ENCODE measurements at places on chromosomes 13 and 19. TPM values are rescaled to one million over a fixed set of nuclear protein-coding genes. Genes with fewer than 3 reads are reported as not detected.

Gene ZNF726
- 1.6 TPM for polyA plus RNA-seq

GRCh38 chr19:29773141-29773540 lies 38.6 kb upstream of the CCNE1 start:
- no peak overlapping the region for H3K4me3 ChIP-seq
- no peak overlapping the region for H3K27ac ChIP-seq
- H3K36me3 ChIP-seq = no peaks in the 10 kb centered on the region
- no peaks in the 10 kb centered on the region for H3K4me1 ChIP-seq

DNA sequence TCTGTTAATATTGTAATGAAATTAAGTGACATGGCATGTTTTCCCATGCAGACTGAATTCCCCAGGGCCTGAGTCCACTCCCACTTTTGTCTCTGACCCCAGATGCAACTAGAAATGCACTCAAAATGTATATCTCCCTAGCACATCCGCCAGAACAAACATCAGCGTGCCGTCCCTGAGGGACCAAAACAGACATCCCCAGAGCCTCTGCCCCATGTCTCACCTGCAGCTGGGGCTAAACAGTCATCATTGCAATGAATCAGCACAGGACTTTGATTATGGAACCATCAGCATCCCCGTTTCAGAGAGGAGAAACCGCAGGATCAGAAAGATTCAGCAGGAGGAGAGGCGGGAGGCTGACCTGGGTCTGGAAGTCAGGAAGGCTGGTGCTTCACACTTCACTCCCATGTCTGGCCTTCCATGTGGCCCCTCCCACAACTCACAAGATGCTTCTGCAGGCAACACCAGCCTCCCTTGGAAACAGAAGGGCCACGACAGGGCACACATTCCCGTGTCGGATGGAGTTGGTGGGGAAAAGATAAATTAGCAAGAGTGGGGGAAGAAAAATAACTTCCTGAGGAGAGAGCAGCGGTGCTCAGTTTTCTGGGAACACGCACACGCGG lies 130.6 kb upstream of the VSTM2B start:
- H3K27me3 ChIP-seq = no peaks in the 10 kb centered on the region
- no peak overlapping the region for H3K4me3 ChIP-seq
- H3K27ac ChIP-seq = no peak overlapping the region
- no peaks in the 10 kb centered on the region for H3K36me3 ChIP-seq

Gene SSC5D
- polyA plus RNA-seq = not detected

GRCh38 chr13:60869225-60869624 lies 472.2 kb downstream of the TDRD3 start:
- H3K36me3 ChIP-seq = no peaks in the 10 kb centered on the region
- H3K27me3 ChIP-seq = no peaks in the 10 kb centered on the region
- H3K4me3 ChIP-seq = no peak overlapping the region
- H3K27ac ChIP-seq = no peak overlapping the region
- DNase-seq = no peak
- H3K4me1 ChIP-seq = no peaks in the 10 kb centered on the region

- no peaks in the 10 kb centered on the region for H3K4me1 ChIP-seq
- H3K27me3 ChIP-seq = peaks cover 27% of the 10 kb centered on the region
- H3K36me3 ChIP-seq = no peaks in the 10 kb centered on the region
- H3K4me3 ChIP-seq = no peak overlapping the region
Observed at GRCh38 chr13:99973808-99974185, 2.2 kb upstream of the ZIC5 start.

Measured in GM12878 (cell line).